ENCODE measurements at places on chromosomes 7 and 10.

GRCh38 chr7:47992446-47992845, 13.0 kb upstream of the HUS1 start:
- no peak for DNase-seq

DNA sequence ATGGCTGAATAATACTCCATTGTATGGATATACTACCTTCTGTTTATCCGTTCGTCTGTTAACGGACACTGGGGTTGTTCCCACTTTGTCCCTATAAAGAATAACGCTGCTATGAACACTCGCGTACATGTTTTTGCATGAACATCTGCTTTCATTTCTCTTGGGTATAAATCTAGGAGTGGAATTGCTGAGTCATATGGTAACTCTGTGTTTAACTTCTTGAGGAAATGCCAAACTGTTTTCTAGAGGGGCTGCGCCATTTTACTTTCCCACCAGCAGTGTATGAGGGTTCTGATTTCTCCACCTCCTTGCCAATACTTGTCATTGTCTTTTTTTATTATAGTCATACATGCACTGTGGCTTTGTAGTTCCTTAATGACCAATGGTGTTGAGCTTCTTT, 20.6 kb upstream of the RASSF4 start:
- DNase-seq: no peak

DNA sequence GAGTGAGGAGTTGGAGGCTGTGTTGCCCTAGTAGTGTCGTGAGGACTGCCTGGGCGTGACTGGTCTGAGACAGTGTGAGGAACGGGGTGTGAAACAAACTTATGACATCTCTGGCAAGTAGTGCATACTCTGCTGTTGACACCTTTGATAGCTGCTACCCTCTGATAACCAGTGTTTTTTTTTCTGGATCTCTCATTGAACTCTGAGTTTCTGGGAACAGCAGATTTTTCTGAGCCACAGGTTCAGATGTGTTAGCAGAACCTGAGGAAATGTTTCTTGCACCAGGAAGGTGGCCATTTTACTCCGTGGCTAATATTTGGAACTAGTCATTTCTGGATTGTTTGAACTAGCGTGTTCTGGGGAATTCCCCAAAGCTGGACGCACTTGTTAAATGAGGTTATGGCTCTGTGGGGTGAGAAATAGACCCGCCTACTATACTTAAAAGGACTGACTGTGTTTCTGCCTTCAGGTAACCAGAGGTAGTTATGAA, 52.9 kb downstream of the AUTS2 start:
- peak; percentile 61 for DNase-seq

DNA sequence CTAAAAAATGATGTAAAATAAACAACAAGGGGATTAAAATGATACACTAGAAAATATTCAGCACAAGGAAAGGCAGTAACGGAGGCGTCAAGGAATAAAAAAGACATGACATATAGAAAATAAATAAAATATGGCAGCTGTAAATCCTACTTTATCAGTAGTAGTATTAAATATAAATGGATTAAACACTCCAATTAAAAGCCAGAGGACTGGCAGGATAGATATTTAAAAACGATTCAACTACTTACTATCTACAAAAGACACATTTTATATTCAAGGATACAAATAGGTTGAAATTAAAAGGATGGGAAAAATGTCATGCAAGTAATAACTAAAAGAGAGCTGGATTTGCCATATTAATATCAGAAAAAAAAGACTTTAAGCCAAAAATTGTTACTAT, 43.2 kb downstream of the FZD1 start:
- DNase-seq: no peak

DNA sequence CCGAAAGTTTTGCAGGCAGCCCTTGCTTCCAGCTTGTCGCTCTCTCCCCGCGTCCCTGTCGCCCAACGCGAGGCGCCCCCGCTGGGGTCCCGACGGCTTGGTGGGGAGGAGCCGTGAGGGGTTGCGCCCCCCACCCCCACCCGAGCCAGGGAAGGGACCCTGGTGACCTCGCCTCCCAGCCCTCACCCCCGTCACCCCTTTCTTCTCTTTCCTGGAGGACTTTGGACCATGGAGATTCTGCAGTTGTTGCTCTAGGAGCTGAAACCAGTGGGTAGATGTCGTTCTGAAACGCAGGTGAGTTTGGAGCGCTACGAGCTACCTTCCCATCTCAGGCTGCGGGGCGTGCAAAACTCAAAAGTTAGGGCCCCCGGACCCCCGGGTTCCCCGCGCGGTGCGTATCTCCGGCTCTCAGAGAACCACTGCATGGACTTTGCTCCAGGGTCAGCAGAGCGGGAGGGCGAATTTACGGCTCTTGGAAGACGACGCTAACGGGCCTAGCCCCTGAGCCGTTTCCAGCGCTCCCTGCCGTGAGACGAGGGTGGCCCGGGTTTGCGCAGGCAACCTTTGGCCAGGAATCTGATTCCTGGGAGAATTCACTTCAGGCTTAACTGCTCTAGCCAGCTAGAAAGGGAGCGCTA, 684 bp upstream of the ATXN7L1 start:
- peak; percentile 29 for DNase-seq

- peak; percentile 34 for DNase-seq
Observed at GRCh38 chr7:19051767-19052375, 65.6 kb downstream of the TWIST1 start.

- DNase-seq: no peak
Observed at GRCh38 chr10:70560511-70560941, 42.0 kb downstream of the PRF1 start.

Measured in GM13976 (cell line).